ENCODE measurements at places on chromosomes 1 and 21. TPM values are rescaled to one million over a fixed set of nuclear protein-coding genes. Genes with fewer than 3 reads are reported as not detected.

The ADAM30 gene
- total RNA-seq, result not detected

DNA sequence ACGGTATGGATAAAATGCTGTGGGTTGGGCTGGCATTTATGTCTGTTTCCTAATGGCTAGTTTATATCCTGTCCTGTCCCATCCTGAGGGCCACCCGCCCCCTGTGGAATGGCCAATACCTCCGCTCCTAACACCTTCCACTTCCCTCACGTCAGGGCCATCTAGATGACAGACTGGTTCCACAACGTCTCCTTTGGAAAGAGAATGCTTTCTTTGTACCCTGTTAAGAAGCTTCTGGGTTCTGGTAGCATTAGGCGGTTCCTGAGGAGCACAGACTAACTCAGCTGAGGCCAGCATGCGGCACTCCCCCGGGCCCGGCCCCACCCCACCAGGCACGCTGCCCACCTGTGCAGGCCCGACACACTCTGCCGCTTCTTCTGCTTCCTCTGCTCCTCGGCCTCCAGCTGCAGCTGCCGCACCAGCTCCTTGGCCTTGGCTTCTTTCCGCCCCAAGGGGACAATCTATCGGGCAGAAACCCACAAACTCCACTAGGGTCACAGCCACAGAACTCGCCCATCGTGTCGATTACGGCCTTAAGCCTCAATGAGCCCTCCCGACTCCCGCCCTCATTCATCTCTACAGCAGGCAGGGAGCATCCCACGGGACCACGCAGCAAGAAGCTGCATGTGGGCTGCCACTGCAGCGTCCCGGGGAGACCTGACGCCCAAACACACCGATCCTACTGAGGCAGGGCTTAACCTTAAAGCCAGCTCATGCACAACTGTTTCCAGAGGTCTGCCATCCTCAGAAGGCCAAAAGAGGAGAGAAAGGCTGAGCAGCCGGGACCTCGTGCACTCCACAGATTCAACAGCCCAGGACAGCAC lies 11.3 kb downstream of the SMIM1 start:
- peaks cover 41% of the 10 kb centered on the region for H3K36me3 ChIP-seq
- no peak overlapping the region for H3K27ac ChIP-seq
- H3K4me3 ChIP-seq, result no peak overlapping the region
- H3K4me1 ChIP-seq, result peaks cover 2% of the 10 kb centered on the region
- no peak for DNase-seq

The SPRR2A gene
- not detected for total RNA-seq

DNA sequence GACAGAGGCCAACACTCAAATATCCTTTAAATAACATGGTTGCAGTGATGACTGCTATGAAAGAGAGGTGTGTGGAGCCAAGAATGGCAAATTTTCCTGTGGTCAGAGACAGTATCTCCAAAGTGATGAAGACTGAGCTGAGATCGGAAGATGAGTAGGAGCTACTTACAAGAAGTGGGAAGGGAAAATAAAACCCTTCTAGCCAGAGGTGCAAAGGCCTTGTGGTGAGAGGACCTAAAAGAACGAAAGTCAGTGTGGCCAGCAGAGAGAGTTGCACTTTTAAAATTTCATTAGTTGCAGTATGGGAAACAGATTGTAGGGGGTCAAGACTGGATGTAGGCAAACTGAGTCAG lies 17.8 kb downstream of the SLAMF7 start:
- no peak for DNase-seq
- H3K4me1 ChIP-seq, result no peaks in the 10 kb centered on the region
- no peak overlapping the region for H3K4me3 ChIP-seq
- no peak overlapping the region for H3K27ac ChIP-seq
- H3K36me3 ChIP-seq, result no peaks in the 10 kb centered on the region

DNA sequence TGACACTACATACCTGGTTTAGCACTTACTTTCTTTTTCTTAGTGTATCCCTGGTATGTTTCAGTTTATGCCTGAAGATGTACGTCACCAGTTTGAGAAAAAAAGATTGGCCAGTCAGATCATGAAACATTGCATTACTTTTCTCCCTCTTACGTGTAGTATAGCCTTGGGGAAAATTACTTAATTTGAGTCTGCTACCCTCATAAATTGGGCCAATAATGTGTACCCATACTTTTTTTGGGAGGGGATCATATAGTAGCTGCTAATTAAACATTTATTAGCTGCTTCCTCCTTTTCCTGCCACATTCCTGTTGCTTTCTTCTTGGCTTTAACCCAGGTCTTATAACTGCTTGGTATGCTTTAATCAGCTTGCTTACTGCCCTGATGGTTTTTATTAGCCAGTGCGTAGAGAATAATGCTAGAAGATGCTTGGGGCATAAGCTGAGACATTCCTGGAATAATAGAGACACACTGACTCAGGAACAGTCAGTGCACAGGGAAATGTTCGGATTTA lies 32.1 kb downstream of the RABGAP1L start:
- H3K27ac ChIP-seq, result peak overlapping the region; percentile 6
- peaks cover 12% of the 10 kb centered on the region for H3K36me3 ChIP-seq
- H3K4me3 ChIP-seq, result no peak overlapping the region

The CHI3L2 gene
- total RNA-seq, result not detected

The AADACL3 gene
- not detected for total RNA-seq

Measured in osteocyte (in vitro differentiated cells).